ENCODE measurements at places on chromosomes 2 and 18. TPM values are rescaled to one million over a fixed set of nuclear protein-coding genes. Genes with fewer than 3 reads are reported as not detected.

Gene CCDC74B
- total RNA-seq = 5.6 TPM

Gene PTPRN
- 30.7 TPM for total RNA-seq

Gene SERPINB3
- not detected for total RNA-seq

Gene DLGAP1
- 277 TPM for total RNA-seq

Gene SP5
- 0.63 TPM for total RNA-seq

Gene VWC2L
- total RNA-seq = 7.8 TPM

Gene DNPEP
- total RNA-seq = 17.2 TPM

Gene UCN
- total RNA-seq = not detected

Gene NFU1
- 38.5 TPM for total RNA-seq

Gene PAX8
- 0.31 TPM for total RNA-seq

Gene SERPINB4
- not detected for total RNA-seq

Gene ARHGAP15
- 19.4 TPM for total RNA-seq

Gene IL1RL1
- total RNA-seq = not detected

Gene ERLEC1
- 54.1 TPM for total RNA-seq

Gene PRKAG3
- not detected for total RNA-seq

Gene MORN2
- total RNA-seq = 21.3 TPM

Gene SIGLEC15
- not detected for total RNA-seq

Gene BCL11A
- total RNA-seq = 313 TPM

Gene HOXD8
- not detected for total RNA-seq

Gene TFCP2L1
- under 0.01 TPM for total RNA-seq

Gene DNMT3A
- total RNA-seq = 65.7 TPM

Gene CNDP1
- total RNA-seq = 1.9 TPM

Gene STARD6
- not detected for total RNA-seq

Gene PARD3B
- total RNA-seq = 8.8 TPM

Gene UBXN4
- 88.3 TPM for total RNA-seq

Gene CCDC102B
- total RNA-seq = 20.0 TPM

Gene CXCR1
- total RNA-seq = 0.31 TPM

Gene RAPGEF4
- 27.5 TPM for total RNA-seq

Gene PPP1R1C
- 0.94 TPM for total RNA-seq

Gene BOLL
- not detected for total RNA-seq

Gene COL4A3
- total RNA-seq = 2.5 TPM

Gene HSBP1L1
- total RNA-seq = 2.2 TPM

Gene IL36G
- total RNA-seq = not detected

Gene SEPTIN10
- total RNA-seq = 91.7 TPM

Gene UGT1A10
- not detected for total RNA-seq

Gene GAL3ST2
- 1.3 TPM for total RNA-seq

Gene ZCCHC2
- 16.6 TPM for total RNA-seq

Gene CYRIA
- 199 TPM for total RNA-seq

Gene FLACC1
- 2.5 TPM for total RNA-seq

Gene MPP4
- 0.63 TPM for total RNA-seq

Measured in parietal lobe (tissue), 2 donors.